A673 (cell line): ENCODE measurements at places on chromosomes 5 and 9. TPM values are rescaled to one million over a fixed set of nuclear protein-coding genes. Genes with fewer than 3 reads are reported as not detected.

EGFLAM gene
- 43.7 and 45.4 TPM in 2 replicates for total RNA-seq

LCN10 gene
- 0.15 and 0.35 TPM in 2 replicates for total RNA-seq

SLC36A2 gene
- not detected in 2 replicates for total RNA-seq

EXOSC2 gene
- 107 and 109 TPM in 2 replicates for total RNA-seq

DRD1 gene
- 0.77 and 0.85 TPM in 2 replicates for total RNA-seq

DNM1 gene
- total RNA-seq, result 7.6 and 11.8 TPM in 2 replicates

DNA sequence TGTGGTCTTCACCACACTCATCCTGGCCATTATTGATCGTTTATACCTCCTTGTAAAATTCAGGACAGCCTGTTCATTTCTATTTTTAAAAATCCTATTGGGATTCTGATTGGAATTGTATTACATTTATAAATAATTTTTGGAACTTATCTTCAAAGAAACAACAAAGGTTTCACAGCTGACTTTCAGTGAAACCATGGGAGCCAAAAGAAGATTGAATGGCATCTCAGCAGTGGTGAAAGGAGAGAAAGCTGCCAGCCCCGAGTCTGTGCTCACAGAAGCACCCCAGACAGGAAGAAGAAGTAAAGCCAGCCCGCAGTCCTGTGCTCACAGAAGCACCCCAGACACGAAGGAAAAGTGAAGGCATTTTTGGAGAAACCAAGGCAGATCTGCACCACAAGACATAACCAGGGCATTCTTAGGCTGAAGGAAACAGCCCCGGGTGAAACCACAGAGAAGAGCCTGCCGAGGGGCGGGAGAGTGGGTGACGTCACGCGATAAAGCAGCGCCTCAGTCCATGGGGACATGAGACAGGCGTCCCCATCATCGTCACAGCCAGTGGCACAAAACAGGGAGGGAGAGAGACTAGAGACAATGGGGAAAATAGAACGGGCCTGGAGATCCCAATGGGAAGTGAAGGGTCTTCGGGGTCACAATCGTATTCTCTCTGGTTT lies 42.5 kb upstream of the SLC9A3 start:
- DNase-seq, result no peak

GRCh38 chr5:172556971-172557461 lies 84.0 kb upstream of the NEURL1B start:
- DNase-seq, result no peak

GRCh38 chr9:94176608-94177007 lies 82.5 kb upstream of the ZNF169 start:
- no peak for DNase-seq

GRCh38 chr5:173296737-173297676 lies 31.2 kb downstream of the STC2 start:
- DNase-seq, result no peak

- DNase-seq, result no peak
Measured at GRCh38 chr9:77956555-77956954, 75.1 kb downstream of the GNAQ start.

GRCh38 chr5:18281947-18282581 lies 647.8 kb downstream of the TAF11L14 start:
- DNase-seq, result peak; percentile 77

- DNase-seq, result no peak
Measured at GRCh38 chr9:89922099-89922498, 317.3 kb downstream of the GADD45G start.

GRCh38 chr5:177339107-177339638 lies 12.3 kb downstream of the LMAN2 start:
- no peak for DNase-seq

DNA sequence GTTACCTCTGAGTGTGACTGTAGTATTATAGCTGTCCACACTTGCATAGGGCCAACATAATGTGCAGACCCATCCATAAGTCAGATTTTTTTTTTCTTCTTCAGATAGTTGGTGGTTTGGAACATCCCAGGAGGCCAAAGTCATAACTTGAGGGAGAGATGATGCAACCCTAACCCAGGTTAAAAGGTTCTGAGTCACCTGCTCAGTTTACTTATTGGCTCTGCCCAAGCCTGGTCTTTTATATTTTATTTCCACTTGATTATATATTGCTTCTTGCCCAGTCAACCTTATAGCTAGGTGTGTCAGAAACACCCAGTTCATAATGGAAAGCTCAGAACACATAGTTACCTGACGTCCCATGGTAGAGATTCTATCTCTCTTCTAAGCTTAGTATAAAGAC lies 113.1 kb upstream of the PCSK1 start:
- no peak for DNase-seq

- DNase-seq, result no peak
Measured at GRCh38 chr5:57167201-57167600, 6.7 kb upstream of the GPBP1 start.

GRCh38 chr5:143434261-143435209 lies 31.0 kb upstream of the NR3C1 start:
- no peak for DNase-seq

DNA sequence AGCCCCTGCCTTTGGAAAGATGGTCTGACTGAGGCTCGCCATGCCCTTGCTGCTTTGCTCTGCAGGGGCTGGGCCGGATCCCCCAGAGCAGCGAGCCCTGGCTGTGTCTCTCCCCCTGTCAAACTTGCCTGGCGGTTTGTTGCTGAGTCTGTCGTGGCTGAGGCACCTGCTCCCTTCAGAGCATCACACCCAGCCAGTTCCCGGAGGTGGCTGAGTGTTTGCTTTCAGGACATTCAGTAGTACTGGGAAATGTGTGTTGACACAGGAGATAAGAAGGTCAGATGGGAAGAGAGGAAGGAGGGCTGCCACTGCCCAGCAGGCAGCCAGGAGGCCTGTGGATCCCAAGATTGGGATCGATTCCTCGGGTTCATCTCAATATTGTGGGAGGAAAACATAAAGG lies 62.9 kb downstream of the GADD45G start:
- DNase-seq, result no peak

DNA sequence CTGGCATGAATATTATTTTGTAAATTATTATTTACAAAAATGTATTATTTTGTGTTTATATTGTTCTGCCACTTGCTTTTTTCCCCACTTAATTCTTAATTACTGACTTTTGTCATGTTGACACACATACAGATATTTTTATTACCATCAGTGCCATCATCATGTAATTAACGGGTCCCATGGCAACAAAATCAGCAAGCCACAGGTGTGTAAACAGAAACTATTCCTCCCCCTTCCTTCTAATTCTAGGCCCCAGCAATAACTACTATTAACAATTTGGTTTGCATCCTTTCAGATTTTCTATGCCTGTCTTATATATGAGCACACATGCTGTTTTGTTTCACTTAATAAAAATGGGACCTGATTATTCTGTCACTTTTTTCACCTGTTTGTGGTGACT lies 29.3 kb downstream of the CYFIP2 start:
- no peak for DNase-seq

GRCh38 chr9:133117271-133118178 lies 3.5 kb downstream of the RALGDS start:
- DNase-seq, result no peak

GRCh38 chr9:87148331-87149104 lies 201.2 kb upstream of the GAS1 start:
- peak; percentile 38 for DNase-seq

DNA sequence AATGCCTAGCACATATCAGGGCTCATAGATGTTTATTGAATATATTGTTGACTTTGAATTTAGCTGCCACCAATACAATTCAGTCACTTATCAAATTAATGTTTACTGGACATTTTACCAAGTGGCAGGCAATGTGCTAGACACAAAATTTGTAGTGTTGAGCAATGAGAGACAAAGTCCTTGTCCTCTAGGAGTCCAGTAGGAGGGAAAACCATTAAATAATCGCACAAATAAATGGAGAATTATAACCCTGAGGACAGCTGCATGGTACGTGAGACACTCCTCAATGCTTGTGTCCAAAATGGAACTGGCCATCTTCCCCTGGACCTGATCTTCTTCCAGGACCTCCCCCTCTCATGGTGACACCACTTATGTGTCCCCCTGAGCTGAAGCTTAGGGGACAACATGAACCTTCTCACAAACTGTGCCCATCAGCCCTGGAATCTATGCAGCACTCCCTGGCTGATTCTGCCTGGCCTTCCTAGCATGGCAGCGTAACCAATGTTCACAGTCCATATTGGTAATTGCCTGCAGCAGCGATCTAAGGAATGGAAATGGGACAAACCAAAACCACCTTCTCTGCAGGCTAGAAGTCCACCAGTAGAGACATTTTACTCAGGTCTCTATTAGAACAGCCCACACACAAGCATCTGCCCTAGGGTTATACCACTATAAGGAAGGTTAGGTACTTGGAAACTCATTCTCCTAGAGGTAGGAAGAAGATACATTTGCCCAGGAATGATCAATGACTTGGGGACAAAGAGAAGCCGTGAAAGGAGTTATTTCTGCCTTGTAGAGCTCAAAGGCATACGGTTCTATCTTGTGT lies 75.5 kb downstream of the FGF1 start:
- no peak for DNase-seq

DNA sequence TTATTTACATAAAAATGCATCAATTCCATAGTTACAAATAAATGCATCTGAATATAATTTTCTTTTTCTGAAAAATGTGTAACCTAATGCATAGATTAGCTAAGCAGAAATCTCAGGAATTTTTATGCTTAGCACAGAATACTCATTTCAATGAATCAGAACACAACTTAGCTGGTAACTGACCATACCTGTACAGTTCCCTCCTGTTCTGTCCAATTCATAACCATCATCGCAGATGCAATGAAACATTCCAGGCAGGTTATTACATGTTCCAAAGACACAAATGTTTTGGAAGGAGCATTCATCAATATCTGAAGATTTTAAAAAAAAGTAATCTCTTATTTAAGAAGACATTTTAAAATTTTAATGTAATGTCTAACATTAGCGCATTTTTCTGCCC lies 219.4 kb downstream of the FBN2 start:
- no peak for DNase-seq

- DNase-seq, result no peak
Measured at GRCh38 chr5:149322518-149322917, 22.8 kb upstream of the GRPEL2 start.

GRCh38 chr9:131403493-131403773 lies 9.5 kb downstream of the PRRC2B start:
- no peak for DNase-seq

GRCh38 chr5:87541033-87541432 lies 128.3 kb upstream of the CCNH start:
- peak; percentile 79 for DNase-seq

DNA sequence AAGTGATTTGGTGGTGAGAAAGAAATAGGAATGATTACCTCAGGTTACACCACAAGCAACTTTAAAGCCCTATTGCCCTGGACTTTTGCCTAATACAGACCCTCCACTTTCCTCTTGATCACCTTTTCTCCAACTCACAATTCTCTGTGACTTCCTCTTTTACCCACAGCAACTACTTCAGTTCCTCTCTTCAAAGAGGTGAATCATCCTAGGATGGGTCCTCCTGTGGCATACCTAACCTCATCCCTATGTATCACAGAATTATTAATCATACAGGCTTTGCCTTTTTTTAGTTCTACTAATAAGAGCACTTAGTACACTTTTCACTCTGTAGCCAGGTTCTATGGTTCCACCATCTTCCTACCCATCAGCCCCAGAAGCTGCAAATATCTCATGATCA lies 19.6 kb upstream of the INSL6 start:
- no peak for DNase-seq

- peak; percentile 34 for DNase-seq
Measured at GRCh38 chr9:127495884-127496555, 44.7 kb downstream of the LRSAM1 start.

- DNase-seq, result no peak
Measured at GRCh38 chr5:155753943-155754581, 572.9 kb upstream of the SGCD start.

- no peak for DNase-seq
Measured at GRCh38 chr5:17415321-17415758, 82.7 kb upstream of the TAF11L2 start.

DNA sequence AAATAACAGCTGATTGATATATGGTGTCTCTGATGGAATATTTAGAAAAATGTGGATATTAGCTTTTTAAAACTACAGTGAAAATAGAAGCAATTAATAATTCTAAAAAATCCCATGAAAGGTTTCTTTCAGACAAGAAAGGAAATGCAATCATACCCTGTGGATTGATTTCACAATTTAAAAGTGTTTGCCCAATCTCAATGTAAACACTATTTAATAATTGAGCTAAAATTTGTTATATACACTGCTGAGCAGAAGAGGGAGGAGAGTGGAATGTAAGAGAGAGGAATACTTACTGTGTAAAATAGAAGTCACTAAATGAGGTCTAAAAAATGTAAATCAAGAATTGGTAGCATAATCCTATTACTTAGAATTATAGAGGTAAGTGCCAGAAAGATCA lies 76.9 kb downstream of the FEM1C start:
- DNase-seq, result no peak
